ENCODE measurements at places on chromosomes 13 and 19. TPM values are rescaled to one million over a fixed set of nuclear protein-coding genes. Genes with fewer than 3 reads are reported as not detected.

Gene DBP
- 3.6 TPM for total RNA-seq

Gene CYP4F22
- not detected for total RNA-seq

Gene VAV1
- total RNA-seq, result not detected

Gene DLL3
- total RNA-seq, result 2.2 TPM

All from cardiac atrium fibroblast (primary cell).